Breast epithelium (tissue), 4 donors: ENCODE measurements at places on chromosomes 4 and X. TPM values are rescaled to one million over a fixed set of nuclear protein-coding genes. Genes with fewer than 3 reads are reported as not detected.

DNA sequence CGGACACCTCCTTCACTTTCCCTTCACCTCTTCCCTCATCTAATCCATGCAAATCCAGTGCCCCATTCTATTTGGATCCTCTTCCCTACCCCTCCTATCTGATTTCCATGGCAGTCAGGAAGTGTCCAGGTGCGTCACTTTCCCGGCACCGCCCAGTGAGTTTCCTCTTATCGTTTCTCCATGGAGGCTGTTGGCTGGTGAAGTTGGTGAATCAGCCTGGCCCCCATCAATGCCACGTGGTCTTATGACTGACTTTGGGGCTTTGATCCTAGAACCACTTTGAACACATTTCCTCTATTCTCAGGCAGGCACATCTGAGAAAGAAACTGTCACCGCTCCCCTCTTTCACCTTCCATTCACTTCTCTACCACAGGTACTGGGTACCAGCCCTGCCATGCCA lies 137.8 kb downstream of the CEP135 start:
- no peaks in the 10 kb centered on the region for H3K36me3 ChIP-seq
- no peak overlapping the region for H3K4me3 ChIP-seq
- no peak overlapping the region for H3K27ac ChIP-seq
- H3K27me3 ChIP-seq = no peaks in the 10 kb centered on the region

- no peak overlapping the region for H3K27ac ChIP-seq
- H3K4me3 ChIP-seq = no peak overlapping the region
- H3K27me3 ChIP-seq = no peaks in the 10 kb centered on the region
- no peak for DNase-seq
Measured at GRCh38 chrX:31223817-31224216, 152.0 kb upstream of the FTHL17 start.

DNA sequence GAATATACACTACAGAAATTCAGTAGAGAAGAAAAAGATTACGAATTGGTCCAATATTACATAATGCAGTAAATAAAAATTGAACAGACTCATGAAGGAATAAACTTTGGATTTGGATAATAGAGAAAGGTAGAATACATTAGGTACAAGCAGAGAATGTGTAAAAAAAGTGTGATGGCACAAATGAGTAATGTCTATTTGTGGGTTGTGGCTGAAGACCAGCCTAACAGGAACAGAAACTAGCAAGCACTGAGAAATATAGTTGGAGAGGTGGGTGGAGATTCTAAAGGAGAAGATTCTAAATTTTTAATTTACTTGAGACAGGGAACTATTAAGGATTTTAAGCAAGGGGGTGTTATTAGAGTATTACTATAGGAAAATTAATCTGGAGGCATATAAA lies 15.2 kb upstream of the CLOCK start:
- no peak overlapping the region for H3K4me3 ChIP-seq
- H3K27ac ChIP-seq = no peak overlapping the region
- no peaks in the 10 kb centered on the region for H3K36me3 ChIP-seq
- DNase-seq = no peak
- H3K27me3 ChIP-seq = no peaks in the 10 kb centered on the region

GRCh38 chr4:88005076-88005475 lies 2.4 kb upstream of the PKD2 start:
- no peaks in the 10 kb centered on the region for H3K27me3 ChIP-seq
- DNase-seq = no peak
- peak overlapping the region; percentile 59 for H3K27ac ChIP-seq
- no peak overlapping the region for H3K4me3 ChIP-seq
- no peaks in the 10 kb centered on the region for H3K4me1 ChIP-seq

GRCh38 chr4:2352171-2352570 lies 66.3 kb downstream of the ZFYVE28 start:
- no peak overlapping the region for H3K27ac ChIP-seq
- no peaks in the 10 kb centered on the region for H3K27me3 ChIP-seq
- no peak overlapping the region for H3K4me3 ChIP-seq
- no peak for DNase-seq

- no peak for DNase-seq
- no peaks in the 10 kb centered on the region for H3K4me1 ChIP-seq
- no peaks in the 10 kb centered on the region for H3K27me3 ChIP-seq
Measured at GRCh38 chrX:15269618-15270521, at the start of gene ASB9. Gene ASB9, minus strand, starts transcription at chrX:15270083. Its CDS starts 209 bp downstream, at chrX:15269874.

- no peak overlapping the region for H3K27ac ChIP-seq
- no peaks in the 10 kb centered on the region for H3K4me1 ChIP-seq
- H3K36me3 ChIP-seq = no peaks in the 10 kb centered on the region
Measured at GRCh38 chr4:186891859-186892486, 168.3 kb upstream of the FAT1 start.

- DNase-seq = no peak
- no peaks in the 10 kb centered on the region for H3K36me3 ChIP-seq
- H3K4me3 ChIP-seq = no peak overlapping the region
- H3K27me3 ChIP-seq = no peaks in the 10 kb centered on the region
- no peak overlapping the region for H3K27ac ChIP-seq
- no peaks in the 10 kb centered on the region for H3K4me1 ChIP-seq
Measured at GRCh38 chr4:149135062-149135461, 680.6 kb downstream of the IQCM start.

GRCh38 chr4:57710053-57710452 lies 599.9 kb upstream of the IGFBP7 start:
- H3K27me3 ChIP-seq = no peaks in the 10 kb centered on the region
- DNase-seq = no peak
- H3K27ac ChIP-seq = no peak overlapping the region
- no peak overlapping the region for H3K4me3 ChIP-seq

GRCh38 chr4:182694551-182694950 lies 222.6 kb downstream of the DCTD start:
- no peaks in the 10 kb centered on the region for H3K27me3 ChIP-seq
- H3K36me3 ChIP-seq = no peaks in the 10 kb centered on the region
- H3K4me1 ChIP-seq = no peaks in the 10 kb centered on the region
- DNase-seq = no peak
- H3K4me3 ChIP-seq = no peak overlapping the region

RBMXL3 gene
- not detected for total RNA-seq

HAND2 gene
- 12.8 TPM for total RNA-seq

CT55 gene
- total RNA-seq = not detected

ARHGEF6 gene
- 120 TPM for total RNA-seq

SCRG1 gene
- total RNA-seq = 0.48 TPM

CXCL5 gene
- 0.15 TPM for total RNA-seq

PDZD4 gene
- 0.80 TPM for total RNA-seq

SPON2 gene
- total RNA-seq = 35.3 TPM
